Temporal lobe (tissue), 4 donors: ENCODE measurements at places on chromosomes 11 and 22. TPM values are rescaled to one million over a fixed set of nuclear protein-coding genes. Genes with fewer than 3 reads are reported as not detected.

The DEFB131B gene
- not detected for total RNA-seq

The ZNF280A gene
- not detected for total RNA-seq

The SLC22A12 gene
- total RNA-seq = not detected

The C11orf42 gene
- not detected for total RNA-seq

The CCDC116 gene
- not detected for total RNA-seq

The TPBGL gene
- total RNA-seq = not detected

The OR5AN1 gene
- not detected for total RNA-seq

The CARD18 gene
- total RNA-seq = not detected

The RIN1 gene
- total RNA-seq = 0.98 TPM

The RIMBP3C gene
- 0.49 TPM for total RNA-seq

The FAM168A gene
- 70.1 TPM for total RNA-seq

The LMNTD2 gene
- total RNA-seq = under 0.01 TPM

The TMEM132A gene
- total RNA-seq = 105 TPM

The CNTF gene
- total RNA-seq = 1.2 TPM

The TUG1 gene
- total RNA-seq = 103 TPM

The PHLDA2 gene
- total RNA-seq = not detected

The KRTAP5-9 gene
- total RNA-seq = not detected

The MYO18B gene
- total RNA-seq = under 0.01 TPM

The TRIM29 gene
- total RNA-seq = 0.25 TPM

The RIC8A gene
- total RNA-seq = 66.9 TPM

The ACRV1 gene
- 0.25 TPM for total RNA-seq

The KRTAP5-8 gene
- total RNA-seq = not detected

The MOGAT2 gene
- total RNA-seq = 0.25 TPM

The ST14 gene
- 0.25 TPM for total RNA-seq

The MPZL2 gene
- 3.0 TPM for total RNA-seq

The OR6A2 gene
- total RNA-seq = 0.49 TPM

The GLYATL2 gene
- 0.74 TPM for total RNA-seq

The MYO7A gene
- total RNA-seq = 0.49 TPM

The PITPNM1 gene
- total RNA-seq = 35.7 TPM

The OR5B12 gene
- not detected for total RNA-seq

The TMEM191B gene
- 2.2 TPM for total RNA-seq

The TMEM191C gene
- total RNA-seq = 3.2 TPM

The SCARF2 gene
- 2.5 TPM for total RNA-seq

The TEX54 gene
- not detected for total RNA-seq

The TTLL8 gene
- not detected for total RNA-seq

The CWF19L2 gene
- total RNA-seq = 24.8 TPM

The CHRM4 gene
- total RNA-seq = 1.2 TPM

The SLC5A12 gene
- total RNA-seq = 0.25 TPM

The SCGB1D2 gene
- not detected for total RNA-seq

The MOB2 gene
- 12.8 TPM for total RNA-seq

The GGT5 gene
- 2.0 TPM for total RNA-seq

The SBF1 gene
- total RNA-seq = 73.8 TPM

The ANO1 gene
- total RNA-seq = 0.74 TPM

The BTG4 gene
- not detected for total RNA-seq

The ACR gene
- not detected for total RNA-seq

The OR5AK2 gene
- not detected for total RNA-seq

The CARD16 gene
- not detected for total RNA-seq

The APLNR gene
- 6.4 TPM for total RNA-seq

The ANKRD42 gene
- 7.4 TPM for total RNA-seq

The GRAMD1B gene
- 41.8 TPM for total RNA-seq

The CRYBB2 gene
- 0.25 TPM for total RNA-seq

The APOA1 gene
- 0.49 TPM for total RNA-seq

The MRGPRX2 gene
- total RNA-seq = not detected

The NECTIN1 gene
- 12.8 TPM for total RNA-seq

The SYT12 gene
- total RNA-seq = 0.98 TPM

The P4HA3 gene
- total RNA-seq = 0.49 TPM
